ENCODE measurements at places on chromosomes 2 and 18. TPM values are rescaled to one million over a fixed set of nuclear protein-coding genes. Genes with fewer than 3 reads are reported as not detected.

GRCh38 chr18:26961839-26962238 is 96.3 kb upstream of the AQP4 start:
- H3K4me3 ChIP-seq, result no peak overlapping the region
- H3K27me3 ChIP-seq, result no peaks in the 10 kb centered on the region
- no peaks in the 10 kb centered on the region for H3K36me3 ChIP-seq

DNA sequence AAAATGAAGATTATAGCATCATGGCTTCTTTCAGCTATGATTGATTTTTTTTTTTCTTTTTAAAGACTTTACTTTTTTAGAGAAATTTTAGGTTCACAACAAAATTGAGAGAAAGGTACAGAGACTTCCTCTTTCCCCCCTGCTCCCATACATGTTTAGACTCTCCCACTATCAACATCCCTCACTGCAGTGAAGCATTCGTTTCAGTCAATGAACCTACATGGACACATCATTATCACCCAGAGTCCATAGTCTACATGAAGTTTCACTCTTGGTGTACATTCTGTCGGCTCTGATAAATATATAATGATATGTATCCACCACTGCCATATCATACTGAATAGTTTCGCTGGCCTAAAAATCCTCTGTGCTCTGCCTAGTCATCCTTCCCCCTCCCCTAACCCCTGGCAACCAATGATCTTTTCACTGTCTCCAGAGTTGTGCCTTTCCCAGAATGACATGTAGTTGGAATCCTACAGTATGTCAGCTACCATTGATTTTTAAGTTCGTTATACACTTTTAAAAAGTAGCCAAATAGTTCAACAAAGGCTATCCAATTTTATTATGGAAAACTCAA is 86.8 kb downstream of the GPD2 start:
- DNase-seq, result no peak
- H3K36me3 ChIP-seq, result no peaks in the 10 kb centered on the region
- no peaks in the 10 kb centered on the region for H3K4me1 ChIP-seq
- H3K4me3 ChIP-seq, result no peak overlapping the region
- H3K27me3 ChIP-seq, result no peaks in the 10 kb centered on the region

DNA sequence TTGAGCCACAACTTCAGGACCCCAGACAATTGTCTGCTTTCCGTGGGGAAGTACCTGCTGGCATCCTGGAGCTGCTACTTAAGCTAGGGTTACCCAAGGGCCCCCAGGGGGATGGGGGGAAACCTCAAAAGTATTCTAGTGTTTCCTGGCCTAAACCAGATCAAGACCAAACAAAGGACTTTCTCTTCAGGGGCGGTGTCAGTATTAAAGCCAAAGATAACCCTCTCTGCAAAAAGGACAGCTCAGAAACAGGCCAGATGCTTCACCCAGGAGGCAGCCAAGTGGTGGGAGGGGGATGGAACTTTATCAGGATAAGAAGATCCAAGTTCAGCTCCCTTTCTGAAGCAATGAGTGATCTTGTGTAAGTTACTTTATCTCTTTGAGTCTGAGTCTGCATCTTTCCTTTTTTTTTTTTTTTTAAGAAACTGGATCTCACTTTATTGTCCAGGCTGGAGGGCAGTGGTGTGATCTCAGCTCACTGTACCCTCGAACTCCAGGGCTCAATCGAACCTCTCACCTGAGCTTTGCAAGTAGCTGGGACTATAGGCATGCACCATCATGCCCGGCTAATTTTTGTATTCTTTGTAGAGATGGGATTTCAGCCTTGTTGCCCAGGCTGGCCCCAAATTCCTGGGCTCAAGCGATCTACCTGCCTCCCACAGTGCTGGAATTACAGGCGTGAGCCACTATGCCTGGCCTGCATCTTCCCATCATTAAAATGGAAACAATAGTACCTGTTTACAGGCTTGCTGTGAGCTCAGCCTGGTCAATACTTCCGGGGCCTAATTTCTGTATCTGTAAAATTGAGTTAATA is 151.8 kb upstream of the PTPRM start:
- H3K4me1 ChIP-seq, result peaks cover 9% of the 10 kb centered on the region
- H3K36me3 ChIP-seq, result no peaks in the 10 kb centered on the region
- no peak overlapping the region for H3K4me3 ChIP-seq
- no peak for DNase-seq

- no peaks in the 10 kb centered on the region for H3K27me3 ChIP-seq
- no peaks in the 10 kb centered on the region for H3K36me3 ChIP-seq
- no peaks in the 10 kb centered on the region for H3K4me1 ChIP-seq
- no peak overlapping the region for H3K4me3 ChIP-seq
Observed at GRCh38 chr2:152395103-152395502, 60.1 kb downstream of the FMNL2 start.

ORC4 gene
- 56.3 TPM for total RNA-seq
